AG09319 (cell line): ENCODE measurements at places on chromosomes 2 and 18.
A peak's percentile ranks its signal among the peaks of the same experiment; 100 is the strongest.

DNA sequence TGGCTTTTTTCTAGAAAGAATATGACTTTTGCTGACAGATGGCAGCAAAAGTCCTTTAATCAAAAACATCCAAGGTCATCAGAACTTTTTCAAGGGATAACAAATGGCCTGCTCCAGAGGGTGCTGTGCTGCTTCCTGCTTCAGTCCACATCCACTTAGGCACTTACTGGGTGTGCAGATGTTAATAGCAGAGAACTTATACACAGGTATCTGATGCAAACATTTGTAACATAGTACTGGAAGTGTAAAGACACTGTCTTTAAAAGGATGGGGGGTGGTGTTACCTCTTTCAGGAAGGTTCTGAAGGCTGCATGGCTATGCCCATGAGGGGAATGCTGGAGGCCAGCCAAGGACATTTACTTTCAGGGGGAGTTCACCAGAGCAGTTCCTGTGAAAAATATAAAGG, 5.5 kb downstream of the HOXD8 start:
- DNase-seq = no peak

- DNase-seq = no peak
These were observed 89.0 kb upstream of the SEC11C start for GRCh38 chr18:59050661-59051057.

GRCh38 chr2:129699781-129700573, 279.5 kb upstream of the RAB6C start:
- DNase-seq = no peak

GRCh38 chr2:61905372-61906185, at the start of gene COMMD1:
Gene COMMD1, plus strand, starts transcription at chr2:61905674. Its CDS starts 5 bp downstream, at chr2:61905679.
- DNase-seq = no peak

GRCh38 chr2:64128943-64129391, 15.3 kb downstream of the PELI1 start:
- DNase-seq = no peak

GRCh38 chr2:191166111-191166755, 15.4 kb upstream of the STAT4 start:
- peak; percentile 28 for DNase-seq

GRCh38 chr18:3294435-3295080, 32.6 kb downstream of the MYL12B start:
- no peak for DNase-seq

DNA sequence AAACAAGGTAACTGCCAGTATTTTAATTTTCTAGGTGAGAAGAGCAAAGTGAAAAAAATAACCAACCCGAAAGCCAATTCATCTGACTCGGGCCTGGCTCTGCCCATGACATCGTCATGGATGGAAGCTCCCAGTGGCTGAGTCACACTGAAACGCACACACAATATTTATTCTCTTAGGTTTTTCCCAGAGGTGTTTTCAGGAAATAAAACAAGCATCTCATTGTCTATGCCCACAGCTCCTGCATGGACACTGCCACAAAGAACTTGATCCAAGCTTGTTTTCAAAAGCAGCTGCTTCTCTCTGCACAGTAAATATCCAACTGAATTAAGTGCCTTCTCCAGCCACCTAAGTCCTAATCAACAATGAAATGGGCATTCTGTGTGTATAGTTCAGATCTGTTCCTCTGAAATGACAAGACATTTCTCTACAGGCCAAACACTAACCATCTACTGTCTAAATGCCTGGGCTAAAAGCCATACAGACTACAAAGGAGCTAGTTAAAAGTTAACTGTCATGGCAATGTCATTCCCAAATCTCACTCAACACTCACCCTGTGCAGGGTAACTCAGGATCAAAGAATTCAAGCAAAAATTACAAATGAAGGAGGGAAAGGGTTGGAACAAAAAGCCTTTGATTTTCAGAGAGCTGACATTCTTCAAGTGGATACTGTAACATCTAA, 62.9 kb downstream of the RPL31 start:
- DNase-seq = no peak

DNA sequence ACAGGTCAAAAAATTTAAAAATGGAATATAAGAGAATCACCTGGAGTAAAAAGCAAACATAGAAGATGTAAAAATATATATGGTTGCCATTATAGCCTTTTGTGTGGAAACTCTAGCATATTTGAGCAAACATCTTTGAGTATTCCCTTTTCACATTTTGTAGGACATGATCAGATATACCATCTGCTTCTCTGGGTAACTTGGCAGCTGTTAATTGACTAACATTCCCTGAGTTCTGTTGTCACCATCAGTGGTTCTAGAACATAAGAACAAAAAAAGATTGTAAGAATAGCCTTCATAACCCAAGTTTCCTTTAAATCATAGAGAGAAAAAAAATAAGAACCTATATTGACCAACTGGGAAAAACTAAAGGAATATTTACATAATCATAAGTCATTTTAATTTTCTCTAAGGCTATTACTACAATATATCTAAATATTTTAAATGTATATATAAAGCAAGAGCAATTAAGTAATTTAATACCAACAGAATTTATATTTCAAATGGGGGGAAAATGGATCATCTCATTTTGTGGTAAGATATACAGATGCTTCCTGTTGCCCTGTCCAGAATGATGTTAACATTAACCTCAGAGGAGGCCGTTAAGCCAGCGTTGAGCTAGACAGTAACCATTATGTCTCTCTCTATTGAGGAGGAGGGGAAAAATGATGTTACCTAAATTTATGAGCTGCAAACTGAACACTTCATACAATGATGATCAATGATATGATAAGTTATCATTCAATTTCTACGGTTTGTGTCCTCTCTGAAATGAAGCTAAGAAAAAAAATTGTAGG, 9.8 kb upstream of the INO80D start:
- DNase-seq = no peak

DNA sequence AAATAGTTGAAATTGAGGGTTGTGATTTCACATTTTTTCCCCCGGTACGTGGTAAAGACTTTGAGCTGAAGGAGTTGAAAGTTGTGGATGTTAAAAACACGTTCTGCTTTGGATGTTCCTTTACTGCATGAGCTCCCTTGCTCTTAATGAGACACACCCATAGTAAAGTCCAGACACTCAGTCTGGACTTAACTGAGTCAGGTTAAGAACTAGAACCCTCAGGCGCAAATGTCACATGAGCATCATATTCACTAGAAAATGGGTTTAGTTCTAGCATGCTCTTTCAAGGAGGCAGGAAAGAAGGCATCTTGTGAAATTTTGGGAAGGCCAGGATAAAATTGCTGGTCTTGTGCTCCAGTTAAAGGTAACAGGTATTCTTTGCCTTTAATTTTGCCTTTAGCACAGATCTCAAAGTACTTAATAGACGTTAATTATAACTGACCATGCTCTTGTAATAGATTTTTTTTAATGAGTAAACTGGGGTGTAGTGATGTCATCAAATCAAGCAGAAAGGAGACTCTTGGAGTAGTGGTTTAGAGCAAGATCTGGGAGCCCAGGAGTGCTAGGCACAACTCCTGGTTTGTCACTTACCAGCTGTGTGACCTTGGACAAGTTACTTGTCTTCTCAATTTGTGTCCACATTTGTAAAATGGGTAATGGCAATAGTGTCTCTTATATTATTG, 20.6 kb downstream of the ITGA6 start:
- DNase-seq = no peak

GRCh38 chr2:120221616-120222015, 1.6 kb downstream of the TMEM185B start:
- DNase-seq = no peak

DNA sequence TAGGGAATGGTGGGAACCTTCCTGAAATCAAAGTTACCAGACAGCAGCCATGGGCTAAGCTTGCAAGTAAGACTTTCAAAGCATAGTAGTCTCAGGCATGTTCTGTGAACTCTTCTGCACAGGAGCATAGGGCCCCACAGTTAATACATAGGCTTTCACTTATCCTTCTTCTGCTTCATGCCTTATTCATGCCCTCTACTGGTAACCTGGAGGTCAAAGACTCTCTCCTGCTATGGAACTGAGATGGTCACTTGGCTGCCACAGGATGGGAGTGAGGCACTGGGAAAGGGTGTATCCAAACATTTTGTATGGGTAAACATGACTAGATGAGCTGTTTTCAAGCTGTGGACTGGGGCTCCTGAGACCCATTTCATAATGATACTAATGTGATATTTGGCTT, 49.1 kb upstream of the ZNF638 start:
- no peak for DNase-seq

DNA sequence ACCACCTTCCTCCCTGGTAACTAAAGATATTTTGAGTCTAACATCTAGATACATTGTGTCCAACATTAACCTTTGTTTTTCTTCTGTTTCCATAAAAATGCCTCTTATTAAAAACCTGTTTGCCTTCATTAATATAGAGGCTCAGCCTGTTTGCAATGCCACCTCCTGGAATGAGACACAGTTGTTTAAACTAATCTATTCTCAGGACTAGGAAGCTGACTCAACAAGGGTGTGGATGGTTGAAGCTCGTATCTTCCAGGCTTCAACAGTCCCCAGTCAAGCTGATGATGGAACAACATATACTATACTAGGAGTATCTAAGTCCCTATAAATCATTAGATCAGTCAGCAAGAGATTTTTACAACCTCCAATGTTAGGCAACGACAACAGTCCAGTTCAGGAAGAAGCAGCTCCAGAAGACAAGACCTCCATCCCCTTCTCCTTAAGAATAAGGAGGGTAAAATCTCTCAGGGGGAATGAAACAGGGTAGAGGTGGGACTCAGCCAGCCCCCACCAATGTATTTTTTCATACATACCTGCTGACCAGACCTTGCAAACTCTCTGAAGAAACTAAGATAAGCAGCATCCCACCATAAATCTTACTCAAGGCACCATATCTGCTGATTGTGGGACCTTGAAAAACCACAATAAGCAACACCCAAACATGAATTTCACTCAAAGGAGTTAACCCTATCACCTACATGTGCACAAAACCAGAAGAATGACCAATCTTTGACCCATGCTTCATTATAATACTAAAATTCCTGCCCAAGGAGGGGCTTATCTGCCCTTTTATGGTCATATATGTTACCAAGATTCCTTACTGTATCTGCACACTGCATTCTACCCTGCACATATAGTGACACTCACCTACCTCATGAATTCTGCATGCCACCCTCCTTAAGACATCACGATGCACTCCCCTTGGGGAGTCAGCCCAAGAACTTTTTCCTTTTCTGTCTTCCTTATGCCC, 21.4 kb downstream of the ZNF24 start:
- DNase-seq = no peak

DNA sequence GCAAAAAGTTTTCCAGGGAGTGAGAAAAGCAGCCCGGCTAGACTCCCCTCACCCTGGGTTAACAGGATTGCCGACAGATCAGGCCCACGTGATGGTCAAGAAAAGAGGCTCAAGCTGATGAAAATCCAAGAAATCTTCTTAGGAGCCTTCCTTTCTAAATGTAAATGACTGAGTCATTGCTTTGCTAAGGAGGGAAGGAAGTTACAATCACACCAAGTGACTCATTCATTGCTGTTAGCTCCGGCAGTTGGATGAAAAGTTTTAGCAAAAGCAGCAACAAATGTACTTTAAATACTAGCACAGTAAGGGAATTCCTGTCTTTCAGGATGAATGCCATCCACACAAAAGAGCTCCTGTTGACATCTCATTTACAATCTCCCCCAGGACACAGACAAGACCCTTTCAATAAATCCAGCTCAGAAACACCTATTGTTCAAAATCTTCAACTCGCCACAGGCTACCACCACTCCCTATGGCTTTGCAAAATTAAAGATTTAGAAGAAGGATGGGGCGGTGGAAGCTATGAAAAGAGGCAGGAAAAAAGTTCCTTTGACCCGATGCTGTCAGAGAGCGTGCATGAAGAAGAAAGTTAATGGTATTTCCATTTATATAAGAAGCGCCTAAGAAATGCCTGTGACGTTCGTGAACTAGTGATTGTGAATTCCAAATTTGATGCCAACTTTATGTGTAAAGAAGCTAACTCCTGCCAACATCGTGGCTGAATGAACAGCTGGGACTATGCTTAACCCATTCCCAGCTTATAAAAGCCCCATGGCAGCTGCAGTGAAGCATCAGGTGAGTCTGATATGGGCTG, 153.7 kb downstream of the TGIF1 start:
- DNase-seq = peak; percentile 97

DNA sequence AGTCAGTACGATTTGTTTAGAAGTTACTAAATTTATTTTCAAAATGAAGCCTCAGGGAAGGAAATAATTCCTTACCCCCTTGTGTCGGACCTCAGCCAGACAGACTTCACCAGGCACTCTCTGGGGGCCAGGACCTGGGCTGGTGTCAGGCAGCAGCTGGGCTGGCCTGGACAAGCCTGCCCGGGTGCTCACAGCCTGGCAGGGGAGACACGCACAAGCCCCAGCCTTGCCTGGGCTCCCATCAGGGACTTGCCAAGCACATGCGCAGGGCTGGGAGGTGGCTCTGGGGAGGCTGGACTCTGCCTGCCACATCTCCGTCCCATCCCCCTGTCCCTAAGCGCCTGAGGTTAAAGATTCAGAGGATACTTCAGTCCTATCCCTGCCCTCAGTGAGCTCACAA, 56.8 kb upstream of the HS6ST1 start:
- no peak for DNase-seq

- no peak for DNase-seq
These were observed 36.1 kb downstream of the TFCP2L1 start for GRCh38 chr2:121248766-121249343.

GRCh38 chr2:231679908-231680284, 28.4 kb upstream of the PTMA start:
- no peak for DNase-seq

DNA sequence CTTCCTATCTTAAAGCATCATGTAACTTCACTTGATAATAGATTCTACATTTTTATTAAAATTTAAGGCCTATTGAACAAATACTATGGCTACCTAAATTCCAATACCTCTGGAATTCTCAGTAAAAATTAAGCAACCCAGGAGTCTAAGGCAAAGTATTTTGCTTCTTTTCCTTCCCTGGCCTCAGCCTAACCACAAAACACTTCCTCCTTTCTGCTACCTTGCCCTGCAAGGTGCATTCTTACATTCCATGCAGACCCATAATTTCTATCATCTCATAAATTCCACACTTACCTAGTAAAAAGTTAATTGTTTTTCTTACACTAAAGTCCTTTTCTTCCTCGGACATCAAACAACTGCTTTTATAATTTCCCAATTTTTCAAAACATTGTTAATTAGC, 3.7 kb downstream of the MBOAT2 start:
- DNase-seq = no peak

DNA sequence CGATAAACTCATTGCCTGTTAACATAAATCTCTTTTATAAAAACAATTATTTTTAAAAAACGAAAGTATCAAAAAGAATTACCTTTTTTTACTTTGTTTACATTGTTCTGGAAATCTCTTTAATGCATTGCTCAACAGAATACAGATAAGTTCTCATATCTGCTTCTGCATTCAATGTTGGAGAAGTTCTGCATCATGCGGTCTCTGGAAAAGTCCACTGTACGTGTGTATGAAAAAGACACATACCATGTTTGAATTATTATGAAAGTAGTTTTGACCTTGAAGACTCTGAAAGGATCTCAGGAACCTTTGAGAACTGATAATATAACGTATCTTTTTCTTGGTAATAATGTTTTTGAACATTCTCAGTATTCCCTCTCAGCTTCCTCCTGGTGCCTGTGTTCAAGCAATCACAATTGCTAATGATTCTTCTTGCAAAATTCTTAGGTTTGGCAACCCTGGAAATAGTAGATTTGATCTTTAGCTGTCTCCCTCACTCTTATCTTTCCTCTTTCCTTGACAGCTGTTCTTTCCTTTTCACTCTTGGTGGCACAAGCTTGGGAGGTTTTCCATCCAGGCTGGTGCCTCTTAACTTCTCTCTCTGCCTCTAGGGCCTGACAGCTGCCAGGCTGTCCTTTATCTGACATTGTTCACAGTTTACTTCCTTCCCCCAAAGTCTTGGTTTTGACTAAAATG, 12.4 kb upstream of the IL1R1 start:
- DNase-seq = no peak
